Activated naive CD4-positive, alpha-beta T cell treated with anti-CD3 and anti-CD28 coated beads for 36 hours (primary cell): ENCODE measurements at places on chromosomes 6 and 20.

- DNase-seq = no peak
Observed at GRCh38 chr20:48098099-48098498, 312.8 kb upstream of the SULF2 start.

DNA sequence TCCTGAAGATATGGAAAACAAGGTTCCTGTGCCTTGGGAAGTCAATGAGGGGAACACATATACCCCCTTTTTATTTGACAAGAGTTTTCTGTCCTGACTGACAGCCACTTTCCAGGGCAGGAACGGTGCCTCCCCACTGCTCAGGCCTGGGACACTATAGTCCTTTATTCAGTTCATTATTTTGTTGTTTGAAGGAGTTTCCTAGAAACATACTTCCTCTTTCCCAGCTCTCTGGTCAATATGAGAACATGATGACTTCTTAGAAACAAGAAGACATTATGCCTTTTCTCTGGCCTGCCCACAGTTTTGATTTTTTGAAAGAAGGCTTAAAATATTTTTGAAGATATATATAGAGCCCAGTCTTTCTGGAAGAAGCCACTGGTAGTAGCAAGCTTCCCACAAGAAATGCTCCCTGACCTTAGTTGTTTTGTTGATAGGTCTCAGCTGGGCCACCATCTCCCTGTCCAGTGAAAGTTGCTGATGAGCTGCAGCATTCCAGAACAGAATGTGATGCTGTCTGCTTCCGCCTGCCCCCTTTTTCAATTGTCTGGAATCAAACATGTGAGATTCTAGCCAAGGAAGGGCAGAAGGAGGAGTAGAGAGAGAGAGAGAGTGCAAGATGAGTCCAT is 350.0 kb upstream of the PRND start:
- no peak for DNase-seq

- DNase-seq = no peak
Observed at GRCh38 chr6:39432330-39433025, 110.0 kb upstream of the KCNK16 start.

- DNase-seq = no peak
Observed at GRCh38 chr6:91141346-91141745, 554.5 kb upstream of the MAP3K7 start.

- no peak for DNase-seq
Observed at GRCh38 chr6:158284007-158284875, 28.0 kb upstream of the TULP4 start.

DNA sequence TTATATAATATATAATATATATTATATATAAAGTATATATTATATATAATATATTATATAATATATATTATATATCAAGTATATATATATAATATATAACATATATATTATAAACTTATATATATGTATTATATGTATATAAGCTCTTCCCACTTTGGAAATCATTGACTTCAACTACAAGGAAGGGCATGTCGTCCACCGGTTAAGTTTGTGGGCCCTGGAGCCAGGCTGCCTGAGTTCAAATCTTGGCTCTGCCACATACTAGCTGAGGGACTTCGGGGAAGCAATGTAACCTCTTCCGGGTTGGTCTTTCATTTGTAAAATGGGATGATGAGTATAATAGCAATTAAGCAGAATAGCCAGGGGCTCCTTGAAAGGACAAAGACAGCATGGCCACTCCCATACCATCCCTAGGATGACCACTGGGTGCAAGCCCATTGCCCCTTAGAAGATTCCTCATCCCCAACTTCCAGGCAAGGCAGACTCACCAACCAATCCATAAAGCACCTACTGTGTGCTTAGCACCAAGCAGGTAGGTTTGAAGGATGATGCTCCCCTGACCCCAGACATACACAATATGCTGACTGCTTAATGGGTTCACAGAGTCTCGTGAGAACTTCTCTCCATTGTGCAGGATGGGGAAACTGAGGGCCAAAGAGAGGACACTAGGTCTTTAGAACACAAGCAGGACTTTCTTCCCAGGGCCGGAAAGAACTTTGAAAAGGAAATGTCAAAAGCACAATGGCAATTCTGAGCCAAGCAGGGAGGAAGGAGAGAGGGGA is 163.2 kb downstream of the MRPL14 start:
- DNase-seq = no peak

DNA sequence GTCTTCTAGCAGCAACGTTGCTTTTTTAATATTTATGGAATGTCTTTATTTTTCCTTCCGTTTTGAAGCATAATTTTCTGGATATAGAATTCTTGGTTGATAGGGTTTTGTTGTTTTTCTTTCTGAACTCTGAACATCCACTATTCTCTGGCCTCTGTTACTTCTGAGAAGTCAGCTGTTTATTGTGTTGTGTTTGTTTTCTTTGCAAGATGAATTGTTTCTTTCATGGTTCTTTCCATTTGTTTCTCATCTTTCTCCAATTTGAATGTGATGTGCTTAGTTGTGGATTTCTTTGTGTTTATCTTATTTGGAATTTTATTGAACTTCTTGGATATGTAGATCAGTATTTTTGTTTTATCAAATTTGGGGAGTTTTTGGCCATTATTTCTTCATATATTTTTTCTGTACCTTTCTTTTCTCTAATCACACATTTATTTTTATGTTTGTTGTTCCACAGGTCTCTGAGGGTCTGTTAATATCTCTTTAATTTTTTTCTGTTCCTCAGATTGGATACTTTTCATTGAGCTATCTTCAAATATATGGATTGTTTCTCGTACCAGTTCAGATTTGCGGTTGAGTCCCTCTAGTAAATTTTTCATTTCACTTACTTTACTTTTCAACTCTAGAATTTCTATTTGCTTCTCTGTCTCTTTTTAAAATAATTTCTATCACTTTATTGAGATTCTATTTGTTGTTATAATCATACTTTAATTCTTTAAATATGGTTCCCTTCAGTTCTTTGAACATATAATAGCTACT is 18.0 kb downstream of the HIVEP1 start:
- DNase-seq = no peak

GRCh38 chr6:56176741-56177140 is 70.6 kb downstream of the COL21A1 start:
- DNase-seq = no peak

- DNase-seq = no peak
Observed at GRCh38 chr6:104087765-104088164, 772.0 kb downstream of the HACE1 start.

DNA sequence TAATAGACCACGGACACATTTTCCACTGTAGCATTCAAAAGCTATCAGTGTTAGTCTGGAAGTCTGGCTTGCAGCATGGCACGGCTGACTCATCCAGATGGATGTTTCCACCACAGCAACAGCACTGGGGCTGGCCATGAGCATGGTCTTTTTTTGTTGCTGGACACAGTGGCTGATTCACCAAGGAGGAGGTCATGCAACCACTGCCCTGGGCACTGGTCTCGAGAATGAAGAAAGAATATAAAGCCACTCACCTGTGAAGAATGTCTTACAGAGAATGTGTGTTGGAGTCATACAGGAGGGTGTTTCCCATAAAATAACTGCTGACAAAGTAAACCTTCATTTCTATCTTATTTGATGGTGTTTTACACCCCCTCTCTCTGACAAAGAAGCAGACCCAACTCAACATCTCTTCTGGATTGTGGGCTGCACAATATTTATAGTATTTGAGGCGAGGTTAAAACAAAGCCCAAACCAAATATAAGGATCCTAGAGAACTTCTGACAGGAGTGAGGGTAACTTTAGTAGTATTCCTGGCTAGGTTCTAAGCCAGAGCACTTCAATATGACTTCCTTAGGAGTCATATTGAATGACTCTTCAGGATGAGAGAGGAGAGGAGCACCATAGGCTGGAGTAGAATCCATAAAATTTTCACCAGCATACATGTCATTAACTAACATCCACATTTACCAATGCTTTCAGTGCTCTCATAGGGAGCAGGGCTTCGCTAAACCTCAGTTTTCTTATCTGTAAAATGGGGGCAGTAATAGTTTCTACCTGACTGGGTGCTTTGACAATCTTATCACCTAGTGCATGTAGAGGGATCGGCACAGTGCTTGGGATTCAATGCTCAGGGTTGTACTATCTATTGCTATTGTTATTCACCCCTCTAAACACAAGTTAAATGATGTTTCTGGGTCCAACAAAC is 121.4 kb downstream of the KIF13A start:
- no peak for DNase-seq

- no peak for DNase-seq
Observed at GRCh38 chr6:113564371-113565171, 292.6 kb upstream of the MARCKS start.

DNA sequence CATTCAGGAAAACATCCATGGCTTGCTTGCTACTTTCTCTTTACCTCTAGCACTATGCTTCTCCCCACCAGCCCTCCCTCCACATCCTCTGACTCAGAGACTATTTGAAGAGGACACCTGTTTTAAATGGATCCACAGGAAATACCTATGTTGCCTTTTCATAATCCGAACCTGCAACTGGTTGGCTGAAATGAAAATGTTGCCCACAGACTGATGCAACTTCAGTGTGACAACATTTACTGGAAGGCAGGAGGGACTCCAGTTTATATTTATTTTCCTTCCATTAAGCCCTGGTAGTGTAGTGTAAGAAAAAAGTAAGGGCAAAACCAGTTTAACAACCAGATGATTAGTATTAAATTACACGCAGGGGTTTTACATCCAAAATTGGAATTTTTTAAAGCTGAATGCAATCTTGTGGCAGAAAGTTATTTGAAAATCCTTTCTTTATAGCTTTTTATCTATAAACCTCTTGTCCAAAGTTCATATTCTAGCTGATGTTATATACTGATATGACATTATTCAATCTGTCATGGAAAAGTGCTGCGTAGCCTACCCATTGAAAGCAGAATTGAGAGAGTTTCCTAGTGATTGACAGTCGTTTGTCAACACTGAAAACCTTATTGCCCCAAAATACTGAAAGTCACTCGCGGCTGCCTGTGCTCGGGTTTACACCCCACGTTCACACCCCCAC is 881 bp upstream of the AIG1 start:
- peak; percentile 76 for DNase-seq

- no peak for DNase-seq
Observed at GRCh38 chr20:36352843-36353553, 46.9 kb downstream of the DLGAP4 start.

DNA sequence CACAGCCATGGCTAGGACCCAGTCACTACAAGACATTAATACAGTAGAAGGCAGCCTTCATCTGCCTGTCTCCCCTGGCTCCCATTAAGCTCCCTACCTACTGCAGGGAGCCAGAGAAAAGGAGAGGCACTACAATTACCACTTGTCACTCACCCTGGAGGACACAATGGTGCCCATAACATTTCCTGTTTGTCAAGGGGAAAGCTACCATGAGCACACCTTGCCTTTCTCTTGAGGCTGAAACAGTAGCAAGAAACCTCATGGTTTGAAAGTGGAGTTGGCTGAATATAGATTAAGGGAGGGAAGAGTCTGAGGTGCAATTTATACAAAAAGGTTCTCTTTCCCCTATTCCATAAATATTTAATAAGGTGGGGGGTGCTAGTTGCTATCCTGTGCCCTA is 27.9 kb downstream of the STK38 start:
- no peak for DNase-seq

GRCh38 chr6:98382246-98382645 is 452.1 kb upstream of the POU3F2 start:
- DNase-seq = no peak

- DNase-seq = no peak
Observed at GRCh38 chr6:128964233-128964755, 81.4 kb downstream of the LAMA2 start.

DNA sequence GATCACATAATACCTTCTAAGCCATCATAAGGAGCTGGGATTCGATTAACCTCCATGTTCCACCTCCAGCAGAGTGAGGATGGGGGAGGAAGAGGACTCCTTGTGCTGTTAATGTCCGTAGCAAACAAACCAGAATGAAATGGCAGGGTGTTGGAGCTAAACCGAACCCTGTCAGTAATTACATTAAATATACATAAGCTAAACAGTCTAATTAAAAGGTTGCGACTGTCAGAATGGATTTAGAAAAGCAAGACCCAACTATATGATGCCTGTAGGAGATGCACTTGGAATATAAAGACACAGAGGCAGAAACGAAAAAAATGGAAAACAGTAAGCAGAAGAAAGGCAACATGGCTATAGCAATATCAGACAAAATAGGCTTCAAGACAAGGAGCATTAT is 13.2 kb downstream of the PREX1 start:
- DNase-seq = no peak

- DNase-seq = no peak
Observed at GRCh38 chr6:14922706-14923460, 323.0 kb upstream of the JARID2 start.

DNA sequence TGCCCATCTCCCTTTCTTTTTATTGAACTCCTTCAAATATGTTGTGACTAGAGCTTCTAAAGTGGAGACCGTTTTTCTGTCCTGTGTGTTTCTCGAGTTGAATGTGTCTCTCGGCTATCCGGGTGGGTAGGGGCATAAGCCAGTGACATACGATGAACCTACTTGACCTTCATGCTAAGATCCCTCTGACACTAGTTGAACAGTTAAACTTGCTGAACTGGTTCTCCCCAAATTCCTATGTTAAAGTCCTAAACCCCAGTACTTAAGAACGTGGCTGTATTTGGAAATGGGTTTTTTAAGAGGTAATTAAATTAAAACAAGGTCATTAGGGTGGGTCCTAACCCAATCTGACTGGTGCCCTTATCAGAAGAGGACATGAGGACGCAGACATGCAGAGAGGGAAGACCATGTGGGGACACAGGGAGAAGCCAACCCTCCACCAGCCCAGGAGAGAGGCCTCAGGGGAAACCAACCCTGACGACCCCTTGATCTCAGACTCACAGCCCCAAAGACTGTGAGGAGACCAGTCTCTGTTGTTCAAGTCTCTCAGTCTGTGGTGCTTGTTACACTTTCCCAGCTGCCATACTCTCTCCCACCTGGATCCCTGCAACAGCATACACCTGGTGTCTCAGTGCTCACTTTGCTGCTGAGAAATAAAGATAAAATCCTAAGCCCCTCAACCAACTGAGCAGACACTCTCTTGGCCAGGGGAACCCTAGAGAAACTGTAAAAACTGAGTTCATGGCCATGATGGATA is 208.4 kb downstream of the MYLK4 start:
- DNase-seq = no peak

DNA sequence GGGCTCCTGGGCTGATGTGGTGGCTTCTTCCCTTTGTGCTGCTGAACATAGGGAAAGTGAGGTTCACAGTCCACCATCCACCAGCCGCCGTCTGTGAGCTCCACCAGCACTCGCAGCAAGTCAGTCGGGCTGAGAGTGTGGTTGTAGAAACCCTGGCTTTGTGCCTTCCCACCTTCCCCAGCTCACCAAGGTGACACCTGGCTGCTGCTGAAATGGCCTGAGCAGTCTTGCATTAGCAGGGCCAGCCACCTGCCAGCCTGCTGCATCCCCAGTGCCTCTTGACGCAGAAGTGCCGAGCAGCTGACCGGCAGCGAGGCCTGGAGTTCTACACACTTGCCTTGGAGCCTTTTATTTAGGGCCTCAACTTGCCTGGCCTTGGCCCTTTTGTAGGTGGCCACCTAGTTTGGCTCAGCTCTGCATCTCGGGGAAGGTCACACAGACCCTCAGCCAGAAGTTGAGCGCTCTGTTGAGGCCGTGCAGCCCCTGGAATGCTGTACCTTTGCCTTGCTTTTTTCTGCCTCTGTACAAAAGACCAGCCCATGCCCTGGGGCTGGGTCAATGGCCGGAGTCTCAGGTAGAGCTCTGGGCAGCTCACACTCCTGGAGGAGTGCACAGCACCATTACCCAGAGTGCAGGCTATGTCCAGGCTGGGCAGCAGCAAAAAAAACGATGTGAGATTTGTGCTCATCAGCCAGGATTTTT is 76.5 kb downstream of the PTPN1 start:
- DNase-seq = no peak
